NK-92 treated with Interleukin-12 subunit alpha and Interleukin-12 subunit beta, amount 100 ng/mL, for 24 hours (cell line): ENCODE measurements at places on chromosomes 7 and 10.

DNA sequence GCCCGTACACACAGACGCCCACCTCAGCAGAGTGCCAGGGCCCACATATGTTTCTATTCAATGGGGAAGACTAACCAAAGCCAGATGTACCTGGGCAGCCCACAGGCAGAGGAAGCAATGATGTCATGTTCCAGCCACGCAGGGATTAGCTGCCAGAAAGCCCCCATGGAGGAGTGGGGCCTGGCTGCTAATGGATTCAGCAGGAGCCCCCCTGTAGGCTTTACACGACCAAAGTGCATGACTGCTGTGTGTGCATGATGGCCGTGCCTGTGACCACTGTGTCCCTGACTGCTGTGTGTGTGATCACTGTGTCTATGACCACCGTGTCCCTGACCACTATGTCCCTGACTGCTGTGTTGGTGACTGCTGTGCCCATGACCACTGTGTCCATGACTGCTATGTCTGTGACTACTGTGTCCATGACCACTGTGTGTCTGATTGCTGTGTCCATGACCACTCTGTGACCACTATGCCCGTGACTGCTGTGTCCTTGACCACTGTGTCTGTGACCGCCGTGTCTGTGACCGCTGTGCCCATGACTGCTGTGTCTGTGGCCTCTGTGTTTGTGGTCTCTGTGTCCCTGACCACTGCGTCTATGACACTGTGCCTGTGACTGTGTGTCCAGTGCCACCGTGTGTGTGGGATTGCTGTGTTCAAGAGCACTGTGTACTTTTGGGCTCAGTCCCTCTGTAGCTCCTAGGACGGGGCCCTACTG, 409.3 kb downstream of the RPS24 start:
- no peak for DNase-seq

GRCh38 chr7:117200132-117200531, 122.7 kb downstream of the WNT2 start:
- DNase-seq, result no peak

DNA sequence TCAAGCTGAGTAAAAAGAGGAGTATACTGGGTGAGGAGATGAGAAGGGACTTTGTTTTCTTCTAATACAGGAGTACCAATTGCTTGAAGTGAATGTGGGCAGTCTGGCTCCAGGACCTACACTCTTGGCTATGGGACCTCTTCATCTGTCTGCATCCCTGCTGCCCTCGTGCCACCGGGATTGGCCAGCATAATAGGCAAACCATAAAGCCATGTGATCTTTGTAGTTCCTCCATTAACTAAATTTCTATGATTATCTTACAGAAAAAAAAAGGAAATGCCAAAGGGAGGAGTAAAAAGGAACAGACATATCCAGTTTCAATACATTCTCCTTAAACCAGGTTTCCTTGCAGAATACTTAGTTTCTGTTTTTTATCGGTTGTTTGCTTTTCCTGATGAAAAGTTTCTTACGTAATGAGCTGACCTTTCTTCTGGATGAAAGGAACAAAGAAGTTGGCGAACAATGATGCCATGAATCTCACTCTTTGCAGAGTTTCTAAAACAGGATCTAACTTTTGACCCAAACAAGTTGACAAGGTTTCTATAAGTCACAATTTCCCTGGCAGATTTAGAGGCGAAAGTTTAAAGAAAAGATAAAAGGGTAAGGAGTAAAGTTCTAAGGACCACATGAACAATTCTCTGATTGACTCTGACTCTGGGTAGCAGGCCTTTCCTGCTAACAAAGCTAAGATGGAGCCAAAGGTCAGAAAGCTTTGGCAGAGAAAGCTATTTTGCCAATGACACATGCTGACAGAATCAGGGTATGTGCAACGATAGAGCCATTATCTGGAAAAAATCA, 54.1 kb downstream of the LAMB1 start:
- DNase-seq, result no peak

DNA sequence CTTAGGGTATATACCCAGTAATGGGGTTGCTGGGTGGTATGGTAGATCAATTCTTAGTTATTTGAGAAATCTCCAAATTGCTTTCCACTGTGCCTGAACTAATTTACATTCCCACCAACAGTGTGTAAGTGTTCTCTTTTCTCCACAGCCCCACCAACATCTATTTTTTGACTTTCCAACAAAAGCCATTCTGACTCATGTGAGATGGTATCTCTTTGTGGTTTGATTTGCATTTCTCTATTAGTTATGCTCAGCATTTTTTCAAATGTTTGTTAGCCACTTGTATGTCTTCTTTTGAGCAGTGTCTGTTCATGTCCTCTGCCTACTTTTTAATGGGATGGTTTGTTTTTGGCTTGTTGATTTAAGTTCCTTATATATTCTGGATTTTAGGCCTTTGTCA, 66.4 kb downstream of the MGAM2 start:
- DNase-seq, result no peak

DNA sequence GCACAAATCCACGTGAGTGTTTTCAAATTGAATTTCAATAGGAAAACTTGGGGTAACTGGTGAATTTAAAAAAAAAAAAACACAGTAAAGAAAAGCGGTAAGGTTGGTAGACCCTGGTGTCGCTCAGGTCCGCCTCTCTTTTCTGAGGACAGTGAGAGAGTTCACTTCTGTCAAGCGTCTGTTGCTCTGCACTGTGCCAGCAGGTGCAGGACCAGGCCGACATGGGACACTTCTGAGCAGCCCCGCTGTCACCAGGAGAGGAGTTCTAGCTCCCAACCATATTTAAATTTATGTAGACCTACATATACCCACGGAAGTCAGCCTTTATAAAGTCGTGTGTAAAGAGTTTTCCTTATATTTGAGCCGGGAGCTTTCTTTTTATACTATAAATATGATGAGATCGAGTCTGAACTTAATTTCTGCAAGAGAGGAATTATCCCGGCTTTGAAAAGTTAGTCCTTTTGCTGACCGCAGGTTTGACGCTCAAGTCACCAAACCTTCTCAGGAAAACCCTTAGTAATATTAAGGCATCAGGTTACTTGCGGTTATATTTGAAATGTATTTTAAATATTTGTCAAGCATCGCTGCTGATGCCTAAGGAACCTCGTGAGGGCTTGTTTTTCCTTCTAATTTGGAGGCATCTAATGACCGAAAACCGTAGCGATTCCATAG, 531 bp downstream of the IKZF1 start:
- peak; percentile 18 for DNase-seq

DNA sequence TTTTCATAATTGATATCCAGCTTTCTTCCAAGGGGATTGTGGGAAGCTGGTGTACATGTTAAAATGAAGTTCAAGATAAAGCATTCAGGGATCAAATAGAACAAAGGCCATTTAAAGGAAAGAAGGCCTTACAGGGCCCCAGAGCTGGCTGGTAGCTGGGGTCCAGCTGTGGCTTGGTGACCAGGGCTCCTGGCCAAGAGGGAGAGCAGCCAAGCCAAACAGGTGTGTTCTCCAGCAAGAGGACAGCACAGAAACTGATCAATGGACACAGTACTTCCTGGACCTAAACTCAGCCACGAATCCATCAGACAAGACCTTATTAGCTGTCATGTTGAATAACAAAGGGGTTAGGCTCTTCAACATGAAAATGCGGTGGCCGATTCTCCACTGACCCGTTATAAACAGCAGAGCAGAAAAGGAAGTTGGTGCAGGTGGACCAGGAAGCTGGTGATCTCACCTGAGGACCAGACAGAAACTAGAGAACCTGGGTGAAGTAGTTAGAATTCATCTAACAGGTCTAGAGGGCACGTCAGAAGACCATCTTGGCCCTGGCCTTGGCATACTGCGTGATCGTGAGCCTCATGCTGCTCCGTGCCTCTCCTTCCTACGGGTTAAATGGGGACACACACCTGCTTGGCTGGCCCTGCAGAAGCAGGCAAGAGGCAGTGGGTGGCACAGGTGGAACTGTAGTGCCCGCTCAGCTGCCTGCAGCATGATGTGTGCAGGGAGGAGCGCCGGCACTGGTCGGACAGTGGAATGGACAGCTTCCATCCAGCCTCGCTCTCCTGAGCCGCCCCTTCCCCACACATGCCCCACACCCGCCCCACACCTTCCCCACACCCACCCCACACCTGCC, 53.8 kb downstream of the PARP12 start:
- DNase-seq, result no peak

DNA sequence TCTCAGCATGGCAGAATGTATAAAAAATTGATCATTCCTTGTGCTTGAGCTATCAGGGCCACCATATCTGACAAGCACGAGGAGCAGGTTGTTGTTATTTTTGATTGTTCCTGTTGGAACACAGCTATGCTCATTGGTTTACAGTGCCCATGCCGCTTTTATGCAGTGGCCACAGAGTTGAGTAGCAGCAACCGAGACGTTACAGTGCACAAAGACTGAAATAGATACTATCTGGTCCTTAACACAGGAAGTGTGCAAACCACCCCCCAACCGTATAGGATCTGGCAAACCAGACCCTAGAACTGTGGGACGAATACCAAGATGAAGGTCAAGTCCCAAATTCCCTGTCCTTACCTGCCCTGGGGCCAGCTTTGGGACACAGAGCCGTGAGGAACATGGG, 216.6 kb downstream of the KLF6 start:
- no peak for DNase-seq

DNA sequence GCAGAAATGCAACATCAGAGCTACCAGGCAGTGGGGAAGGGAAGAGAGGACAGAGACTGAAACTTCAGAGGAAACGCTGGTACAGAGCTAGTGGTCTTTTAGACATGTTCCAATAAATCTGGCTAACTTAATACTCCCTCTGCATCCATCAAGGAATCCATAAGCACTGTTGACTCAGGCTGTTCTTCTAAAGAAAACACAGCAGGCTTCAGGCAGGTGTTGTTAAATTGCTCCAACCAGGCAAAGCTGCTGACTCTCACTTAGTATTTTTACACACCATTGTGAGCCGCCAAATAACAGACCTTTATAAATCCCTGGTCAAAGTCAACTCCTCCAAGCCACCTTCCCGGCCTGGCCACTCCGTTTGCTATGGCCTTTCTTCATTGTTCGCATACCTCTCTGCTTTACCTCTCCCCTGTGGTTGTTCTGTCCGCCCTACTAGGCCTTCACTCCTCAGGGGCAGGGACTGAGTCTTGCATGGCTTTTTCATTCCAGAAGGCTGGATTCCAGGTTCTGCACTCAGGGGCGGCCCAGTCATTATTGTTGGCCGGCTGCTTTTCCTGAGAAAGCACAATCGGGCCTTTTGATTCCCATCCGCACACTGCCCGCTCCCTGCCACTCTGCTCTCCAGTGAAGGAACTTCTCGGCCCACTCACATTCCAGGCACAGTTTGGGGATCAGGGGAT, 18.4 kb downstream of the CREB3L2 start:
- no peak for DNase-seq

DNA sequence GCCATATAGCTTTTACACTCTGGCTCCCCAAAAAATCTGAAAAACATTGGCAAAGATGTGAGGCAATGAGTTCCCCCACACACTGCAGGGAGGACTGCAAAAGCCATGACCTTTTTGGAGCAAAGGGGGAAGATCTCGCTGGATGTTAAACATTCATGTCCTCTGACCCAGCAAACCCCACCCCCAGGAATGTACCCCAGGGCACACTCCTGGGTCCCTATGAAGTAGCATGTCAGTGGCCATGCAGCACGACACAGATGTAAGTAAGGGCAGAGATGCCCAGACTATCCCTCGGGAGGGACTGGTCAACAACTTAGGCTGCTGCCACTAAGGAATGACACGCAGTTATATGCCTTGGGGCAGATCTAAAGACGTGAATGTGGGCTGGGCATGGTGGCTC, 100.6 kb downstream of the DLG5 start:
- no peak for DNase-seq

GRCh38 chr7:29385214-29385814, 178.3 kb upstream of the PRR15 start:
- no peak for DNase-seq

DNA sequence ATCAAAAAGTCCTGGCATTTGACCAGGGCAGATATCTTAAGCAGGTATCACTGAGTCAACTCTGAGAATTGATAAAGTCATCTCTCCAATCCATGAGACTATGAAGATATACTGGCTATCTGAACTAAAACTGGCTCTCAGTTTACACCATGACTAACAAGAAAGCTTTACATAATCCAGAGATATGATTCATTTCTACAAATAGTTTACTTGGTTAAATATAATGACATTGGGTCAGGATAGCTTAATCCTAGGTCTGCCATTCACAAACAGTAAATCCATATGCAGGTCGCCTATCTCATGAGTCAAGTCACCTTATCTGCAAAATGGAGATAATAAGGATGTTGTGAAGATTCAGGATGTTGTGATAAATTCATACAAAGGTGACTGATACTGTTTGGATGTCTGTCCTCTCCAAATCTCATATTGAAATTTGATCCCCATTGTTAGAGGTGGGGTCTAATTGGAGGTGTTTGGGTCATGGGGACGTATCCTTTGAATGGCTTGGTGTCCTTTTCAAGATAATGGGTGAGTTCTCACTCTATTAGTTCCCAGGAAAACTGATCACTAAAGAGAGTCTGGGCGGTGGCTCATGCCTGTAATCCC, 117.4 kb downstream of the JMJD1C start:
- DNase-seq, result no peak

DNA sequence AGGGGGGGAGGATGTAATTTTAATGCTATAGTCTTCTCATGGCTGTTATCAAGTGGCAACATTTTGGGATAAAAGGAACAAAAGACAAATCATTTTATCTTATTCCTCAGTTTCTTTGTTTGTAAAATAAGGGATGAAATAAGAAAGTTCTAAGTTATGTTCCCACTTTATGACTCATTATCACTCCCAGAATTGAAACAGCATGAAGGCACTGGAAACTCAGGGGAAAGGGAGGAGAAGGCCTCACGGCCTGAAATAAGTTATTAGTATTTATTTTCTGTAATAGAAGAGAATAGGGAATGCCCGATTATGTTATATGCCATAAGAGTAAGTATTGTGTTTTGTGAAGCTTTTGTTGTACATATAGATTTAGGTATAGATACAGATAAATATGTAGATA, 85.0 kb upstream of the NAMPT start:
- no peak for DNase-seq

GRCh38 chr10:62005687-62006086, 104.2 kb downstream of the ARID5B start:
- DNase-seq, result no peak

- DNase-seq, result no peak
These were observed 282.9 kb downstream of the BICC1 start for GRCh38 chr10:58795560-58795959.

DNA sequence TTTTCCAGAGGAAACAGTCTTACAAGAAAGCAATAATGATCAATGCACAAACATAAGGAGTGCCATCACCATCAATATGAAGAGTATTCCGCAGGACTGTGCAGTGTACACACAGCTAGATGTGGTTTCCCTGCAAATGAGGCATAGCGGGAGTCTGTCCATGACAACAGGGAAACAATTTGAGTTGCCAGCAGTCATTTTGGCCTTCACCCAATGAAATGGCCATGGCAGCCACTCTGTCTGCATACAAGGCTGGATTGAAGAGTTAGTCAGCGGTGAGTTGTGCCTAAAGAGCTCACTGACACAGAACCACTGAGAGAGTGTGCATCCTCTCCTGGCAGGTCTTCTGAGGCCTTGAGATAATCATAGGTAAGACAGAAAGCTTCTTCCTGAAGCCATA, 303.3 kb downstream of the IPMK start:
- DNase-seq, result no peak
